ENCODE measurements at places on chromosomes 3 and 15. TPM values are rescaled to one million over a fixed set of nuclear protein-coding genes. Genes with fewer than 3 reads are reported as not detected.

The HGD gene
- 0.44 TPM for total RNA-seq

The ESYT3 gene
- total RNA-seq: 0.34 TPM

The SAMMSON gene
- total RNA-seq: not detected

The KBTBD8 gene
- 0.75 TPM for total RNA-seq

The SLC24A5 gene
- not detected for total RNA-seq

The ZIC4 gene
- total RNA-seq: 8.6 TPM

- H3K27ac ChIP-seq: no peak overlapping the region
- DNase-seq: no peak
- H3K4me1 ChIP-seq: peaks cover 24% of the 10 kb centered on the region
- no peaks in the 10 kb centered on the region for H3K27me3 ChIP-seq
Observed at GRCh38 chr3:45123581-45124269, 22.5 kb downstream of the CDCP1 start.

GRCh38 chr15:37053166-37053565 lies 47.2 kb downstream of the MEIS2 start:
- no peaks in the 10 kb centered on the region for H3K27me3 ChIP-seq
- peaks cover 50% of the 10 kb centered on the region for H3K36me3 ChIP-seq
- no peak overlapping the region for H3K4me3 ChIP-seq
- peaks cover 28% of the 10 kb centered on the region for H3K4me1 ChIP-seq

- H3K27me3 ChIP-seq: peaks cover 15% of the 10 kb centered on the region
- peaks cover 4% of the 10 kb centered on the region for H3K36me3 ChIP-seq
- peaks cover 16% of the 10 kb centered on the region for H3K4me1 ChIP-seq
Observed at GRCh38 chr3:24493746-24494617, 668 bp downstream of the THRB start.

- peak; percentile 73 for DNase-seq
- no peak overlapping the region for H3K4me3 ChIP-seq
- H3K36me3 ChIP-seq: peaks cover 10% of the 10 kb centered on the region
- H3K27me3 ChIP-seq: no peaks in the 10 kb centered on the region
Observed at GRCh38 chr15:45171912-45172311, 15.9 kb downstream of the SHF start.

GRCh38 chr3:158220575-158220974 lies 110.7 kb downstream of the RSRC1 start:
- H3K4me1 ChIP-seq: no peaks in the 10 kb centered on the region
- no peak overlapping the region for H3K4me3 ChIP-seq
- H3K36me3 ChIP-seq: no peaks in the 10 kb centered on the region
- H3K27me3 ChIP-seq: no peaks in the 10 kb centered on the region

DNA sequence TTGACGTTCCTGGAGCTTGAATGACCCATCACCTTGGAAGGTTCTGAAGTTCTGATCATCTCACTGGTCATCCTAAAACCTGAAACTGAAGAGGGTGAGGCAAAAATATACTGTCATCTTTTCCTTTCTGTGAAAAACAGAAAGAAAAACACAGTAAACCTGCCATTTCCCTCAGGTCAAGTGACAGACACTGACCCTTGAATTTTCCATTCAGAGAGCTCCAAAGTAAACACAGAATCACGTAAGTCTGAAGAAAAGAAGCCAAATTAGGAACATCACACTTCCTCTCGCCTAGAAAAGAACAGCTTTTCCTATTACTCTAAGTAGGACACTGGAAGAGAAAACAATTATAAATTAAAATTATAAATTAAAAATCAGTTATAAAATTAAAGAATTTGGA lies 78.7 kb upstream of the TGFBR2 start:
- no peaks in the 10 kb centered on the region for H3K27me3 ChIP-seq
- H3K27ac ChIP-seq: peak overlapping the region; percentile 90
- H3K4me3 ChIP-seq: peak overlapping the region; percentile 19
- DNase-seq: no peak

- no peaks in the 10 kb centered on the region for H3K27me3 ChIP-seq
- H3K36me3 ChIP-seq: peaks cover 11% of the 10 kb centered on the region
- peaks cover 38% of the 10 kb centered on the region for H3K4me1 ChIP-seq
Observed at GRCh38 chr3:12507591-12508281, 23.5 kb downstream of the TSEN2 start.

Measured in osteocyte (in vitro differentiated cells).